ENCODE measurements at places on chromosomes 1 and 21.

DNA sequence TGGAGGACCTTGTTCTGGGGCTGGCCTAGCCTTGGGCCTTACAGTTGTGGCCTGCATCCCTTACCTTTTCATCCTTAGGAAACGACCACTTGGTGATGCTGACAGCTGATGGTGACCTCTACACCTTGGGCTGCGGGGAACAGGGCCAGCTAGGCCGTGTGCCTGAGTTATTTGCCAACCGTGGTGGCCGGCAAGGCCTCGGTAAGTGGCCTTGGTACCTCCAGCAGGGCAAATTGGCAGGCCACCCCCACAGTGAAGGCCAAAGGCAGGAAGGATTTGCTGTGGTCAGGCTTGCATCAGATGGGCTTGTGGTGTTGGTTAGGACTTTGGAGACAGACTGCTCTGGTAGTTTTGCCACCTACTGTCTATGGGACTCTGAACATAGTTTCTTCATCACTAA, 17.7 kb upstream of the TRNAU1AP start:
- no peak for DNase-seq

DNA sequence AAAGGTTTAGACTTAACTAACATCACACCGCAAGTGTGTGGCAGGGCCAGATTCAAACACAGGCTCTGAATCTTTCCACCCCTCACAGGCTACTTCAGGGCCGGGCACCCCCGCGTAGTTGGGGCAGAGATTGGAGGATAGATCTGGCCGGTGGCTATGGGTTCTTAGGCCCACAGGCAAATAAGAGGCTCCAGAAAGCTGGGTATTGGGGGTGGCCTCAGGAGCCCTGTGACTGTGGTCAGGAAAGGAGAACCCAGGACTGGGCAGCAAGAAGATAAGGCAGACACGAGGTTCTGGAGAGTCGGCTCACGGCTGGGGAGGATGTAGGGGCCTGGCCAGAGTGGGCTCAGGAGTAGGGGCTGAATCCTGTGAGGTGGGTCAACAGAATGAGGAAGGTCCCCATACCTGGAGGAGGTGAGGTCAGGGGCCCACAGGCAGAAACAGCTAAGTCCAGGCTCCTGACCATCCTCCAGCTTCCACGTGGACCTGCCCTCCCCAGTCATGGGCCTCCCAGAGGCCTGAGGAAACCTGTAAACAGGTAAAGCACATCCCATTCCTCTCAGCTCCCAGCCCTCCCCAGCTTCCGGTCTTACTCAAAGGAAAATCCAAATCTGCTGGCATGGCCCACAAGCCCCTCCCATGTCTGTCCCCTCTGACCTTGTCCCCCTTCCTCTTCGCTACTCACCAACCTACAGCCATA, 306.2 kb downstream of the MATN1 start:
- no peak for DNase-seq

GRCh38 chr1:237219751-237220642, 178.0 kb downstream of the RYR2 start:
- DNase-seq, result no peak

- DNase-seq, result no peak
These were observed 40.5 kb upstream of the SRP9 start for GRCh38 chr1:225737161-225737560.

- no peak for DNase-seq
These were observed 625.9 kb upstream of the PKN2 start for GRCh38 chr1:88058205-88058604.

- no peak for DNase-seq
These were observed 125.4 kb downstream of the ZZZ3 start for GRCh38 chr1:77557053-77557452.

DNA sequence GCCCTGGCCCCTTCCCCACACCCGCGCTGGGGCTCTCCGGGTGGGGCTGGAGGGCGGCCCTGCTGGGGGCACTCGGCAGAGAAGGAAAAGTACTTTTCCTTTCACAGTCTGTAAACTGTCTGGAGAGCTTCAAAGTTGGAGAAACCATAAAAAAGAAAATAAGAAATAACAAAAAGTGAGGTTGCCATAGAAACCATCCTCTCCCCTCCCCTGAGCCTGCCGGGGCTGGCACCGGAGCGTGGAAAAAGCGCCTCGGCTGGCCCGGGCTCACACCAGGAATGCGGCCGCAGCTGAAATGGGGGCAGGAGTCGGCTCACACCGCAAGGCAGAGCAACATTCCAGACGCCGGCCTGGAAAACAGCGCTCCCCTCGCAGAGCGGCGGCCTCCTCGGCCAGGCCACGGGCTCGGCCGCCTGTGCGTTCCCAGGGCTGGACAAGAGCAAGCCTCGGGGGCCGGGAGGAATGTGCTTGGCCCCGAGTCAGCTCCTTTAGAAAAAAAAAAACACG, 69.2 kb downstream of the MORN1 start:
- DNase-seq, result peak; percentile 87

- DNase-seq, result no peak
These were observed 3.6 kb downstream of the PTPRF start for GRCh38 chr1:43534256-43534655.

GRCh38 chr1:43387976-43388599, 1.5 kb downstream of the MED8 start:
- DNase-seq, result no peak

- no peak for DNase-seq
These were observed 69.0 kb downstream of the MAGI3 start for GRCh38 chr1:113459279-113459678.

- DNase-seq, result no peak
These were observed 27.1 kb downstream of the CDC7 start for GRCh38 chr1:91527781-91528180.
